ENCODE measurements at places on chromosomes 12 and 14.

DNA sequence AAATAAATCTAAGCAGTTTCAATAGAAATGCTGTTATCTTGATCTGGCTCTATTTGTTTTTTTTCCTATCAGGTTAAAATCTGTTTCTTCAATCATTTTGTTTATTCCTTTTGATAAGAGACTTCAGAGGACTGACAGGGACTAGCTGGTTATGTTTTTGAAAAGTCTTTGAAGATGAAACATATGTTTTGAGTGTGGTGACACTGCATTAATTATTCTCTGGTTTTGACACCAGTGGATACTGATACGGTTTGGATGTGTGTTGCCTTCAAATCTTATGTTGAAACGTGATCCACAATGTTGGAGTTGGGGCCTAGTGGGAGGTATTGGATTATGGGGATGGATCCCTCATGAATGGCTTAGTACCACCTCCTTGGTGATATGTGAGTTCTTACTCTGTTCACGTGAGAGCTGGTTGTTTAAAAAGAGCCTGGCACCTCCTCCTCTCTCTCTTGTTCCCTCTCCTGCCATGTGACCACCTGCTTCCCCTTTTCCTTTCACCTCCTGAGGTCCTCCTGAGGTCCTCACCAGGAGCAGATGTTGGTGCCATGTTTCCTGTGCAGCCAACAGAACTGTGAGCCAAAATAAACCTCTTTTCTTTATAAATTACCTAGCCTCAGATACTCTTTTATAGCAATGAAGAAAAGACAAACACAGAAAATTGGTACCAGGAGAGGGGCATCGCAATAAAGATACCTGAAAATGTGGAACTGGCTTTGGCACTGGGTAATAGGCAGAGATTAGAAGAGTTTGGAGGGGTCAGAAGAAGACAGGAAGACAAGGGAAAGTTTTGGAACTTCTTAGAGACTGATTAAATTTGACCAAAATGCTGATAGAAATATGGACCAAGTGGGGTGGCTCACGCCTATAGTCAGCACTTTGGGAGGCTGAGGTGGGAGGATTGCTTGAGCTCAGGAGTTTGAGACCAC lies 23.0 kb downstream of the RASSF3 start:
- no peak for DNase-seq

- DNase-seq: no peak
Measured at GRCh38 chr12:109492371-109492770, 14.9 kb downstream of the UBE3B start.

DNA sequence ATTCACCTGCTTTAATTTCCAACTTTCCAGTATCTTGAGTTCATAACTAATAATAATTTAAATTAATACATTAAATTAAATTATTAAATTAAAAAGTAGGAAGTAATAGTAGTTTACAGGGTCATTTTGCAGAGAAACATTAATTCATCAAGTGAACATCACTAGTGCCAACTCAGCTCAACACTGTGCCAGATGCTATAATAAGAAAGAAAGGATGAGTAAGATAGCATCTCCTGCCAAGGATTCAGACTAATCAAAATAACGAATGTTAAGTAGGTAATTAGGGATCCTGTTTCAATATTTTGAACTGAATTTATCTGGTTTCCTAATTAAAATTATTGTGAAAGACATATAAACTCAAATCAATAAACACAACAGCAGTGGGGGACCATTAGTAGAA lies 596.7 kb downstream of the SLC6A15 start:
- DNase-seq: no peak

DNA sequence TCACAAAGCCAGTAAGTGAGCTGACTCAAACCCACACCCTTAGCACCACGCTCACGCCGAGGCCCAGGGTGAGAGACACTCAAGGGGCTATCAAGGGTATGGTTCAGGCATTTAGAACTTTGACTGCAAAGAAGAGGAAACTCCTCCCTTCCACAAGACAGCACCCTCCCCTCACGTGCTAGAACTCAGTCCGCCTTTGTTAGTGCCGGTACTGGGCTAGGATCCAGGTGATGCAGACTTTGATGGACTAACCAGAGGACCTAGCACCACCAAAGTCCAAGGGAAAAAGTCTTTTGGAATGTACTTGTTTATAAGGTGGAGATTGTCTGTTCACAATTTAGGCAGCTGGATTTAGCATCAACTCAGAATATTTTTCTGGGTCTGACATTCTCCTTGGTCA lies 33.7 kb downstream of the VWF start:
- no peak for DNase-seq

GRCh38 chr12:25695574-25695973 lies 142.5 kb upstream of the LMNTD1 start:
- no peak for DNase-seq

DNA sequence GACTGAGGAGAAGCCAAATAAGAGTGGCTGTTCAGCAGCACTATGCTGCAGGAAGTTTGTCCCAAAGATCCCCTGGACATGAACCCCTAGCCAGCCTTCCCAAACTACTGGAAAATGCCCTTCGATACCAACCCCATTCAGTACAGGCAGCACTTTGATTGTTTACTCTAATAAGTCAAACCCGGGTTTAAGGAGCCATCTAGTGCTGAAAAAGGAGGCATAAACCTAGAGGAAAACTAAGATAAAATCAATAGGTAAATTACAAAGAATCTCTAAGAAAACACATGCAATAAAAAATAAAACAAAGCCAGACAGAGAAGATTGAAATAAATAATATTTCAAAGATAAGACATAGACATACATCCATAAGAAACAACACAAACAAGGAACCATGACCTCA lies 771.6 kb downstream of the RPS29 start:
- no peak for DNase-seq

DNA sequence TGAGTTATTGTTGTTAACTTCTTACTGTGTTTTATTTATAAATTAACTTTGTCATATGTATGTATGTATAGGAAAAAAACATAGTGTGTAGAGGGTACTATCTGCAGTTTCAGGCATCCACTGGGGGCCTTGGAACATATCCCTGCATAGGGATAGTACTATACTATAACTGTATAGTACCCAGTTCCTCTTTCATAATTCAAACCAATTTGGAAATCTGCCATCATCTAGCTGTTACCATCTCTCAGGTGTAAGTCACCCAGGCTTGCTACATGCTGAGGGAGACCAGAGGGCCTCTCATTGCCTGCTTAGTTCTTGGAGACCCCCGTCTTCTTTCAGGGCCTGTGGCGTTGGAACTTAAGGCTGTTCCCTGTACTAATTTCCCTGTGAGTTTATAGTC lies 12.9 kb upstream of the DCD start:
- no peak for DNase-seq

- DNase-seq: no peak
Measured at GRCh38 chr12:117853600-117853999, 115.2 kb downstream of the KSR2 start.

- no peak for DNase-seq
Measured at GRCh38 chr12:75764091-75764841, 252.9 kb upstream of the KRR1 start.

DNA sequence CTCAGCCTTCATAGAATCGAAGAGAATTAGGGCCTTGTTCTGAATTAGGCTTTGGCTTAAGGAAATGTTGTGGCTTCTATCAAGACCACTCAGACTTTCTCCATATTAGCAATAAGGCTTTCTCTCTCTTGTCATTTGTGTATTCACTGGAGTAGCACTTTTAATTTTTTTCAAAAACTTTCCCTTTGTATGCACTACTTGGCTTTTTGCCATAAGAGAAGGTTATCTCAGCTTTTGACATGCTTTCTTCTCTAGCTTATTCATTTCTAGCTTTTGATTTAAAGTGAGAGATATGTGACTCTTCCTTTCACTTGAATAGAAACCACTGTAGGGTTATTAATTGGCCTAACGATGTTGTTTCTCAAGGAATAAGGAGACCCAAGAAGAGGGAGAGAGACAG lies 244.2 kb downstream of the GPHN start:
- no peak for DNase-seq

- no peak for DNase-seq
Measured at GRCh38 chr14:99146616-99147365, 125.2 kb downstream of the BCL11B start.

DNA sequence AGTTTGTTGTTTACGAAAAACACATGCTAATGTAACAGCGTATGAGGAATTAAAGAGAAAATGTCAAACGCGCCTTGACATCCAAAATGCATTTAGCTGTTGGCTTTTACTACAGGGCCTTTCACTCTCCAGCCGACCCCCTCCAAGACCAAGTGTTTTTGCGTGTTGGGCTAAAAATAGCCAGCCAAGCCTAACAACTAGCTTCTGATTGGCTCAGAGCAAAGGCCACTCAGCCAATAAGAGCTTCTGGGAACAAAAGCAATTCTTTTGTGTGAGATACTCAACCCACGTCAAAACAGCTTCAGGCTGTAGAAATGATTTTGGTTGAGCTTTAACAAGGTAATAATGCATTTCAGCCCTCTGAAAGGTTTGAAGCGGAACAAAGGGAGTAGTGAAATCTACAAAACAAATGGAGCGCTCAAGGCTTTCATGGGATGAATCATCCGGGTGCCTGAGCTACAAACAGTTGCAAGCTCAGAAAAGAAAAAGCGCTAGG lies 198.7 kb upstream of the DCN start:
- peak; percentile 77 for DNase-seq

DNA sequence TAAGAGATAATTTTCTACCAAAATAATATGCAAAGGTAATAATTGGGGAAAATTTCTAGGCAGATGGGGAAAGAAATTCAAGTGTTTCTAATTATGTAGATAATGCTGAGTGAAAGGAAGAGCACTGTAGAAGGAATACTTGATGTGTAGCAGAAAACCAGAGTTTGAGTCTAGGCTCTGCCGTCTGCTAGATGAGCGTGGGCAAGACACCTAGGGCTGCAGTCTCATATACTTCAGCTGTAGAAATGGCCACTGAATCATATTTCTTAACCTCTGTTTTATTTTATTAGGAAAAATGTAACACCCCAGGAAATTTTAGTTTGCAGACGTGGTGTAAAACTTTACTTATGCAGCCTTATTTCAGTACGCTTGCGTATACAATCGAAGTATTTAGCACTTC lies 59.8 kb upstream of the SLC38A2 start:
- DNase-seq: no peak

DNA sequence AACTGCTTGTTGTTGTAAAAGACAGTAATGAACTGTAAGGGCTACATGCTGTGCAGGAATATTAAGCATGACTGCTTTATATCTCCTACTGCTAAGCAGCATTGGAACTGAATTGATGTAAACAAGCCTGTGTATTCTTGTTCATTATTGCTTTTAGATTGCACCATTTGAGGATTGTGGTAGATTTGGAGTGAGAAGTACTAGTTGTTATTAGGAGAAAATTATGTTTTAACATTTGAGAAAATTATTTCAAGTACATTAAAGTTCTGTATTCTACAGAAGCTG lies 212.7 kb downstream of the ERC1 start:
- no peak for DNase-seq

DNA sequence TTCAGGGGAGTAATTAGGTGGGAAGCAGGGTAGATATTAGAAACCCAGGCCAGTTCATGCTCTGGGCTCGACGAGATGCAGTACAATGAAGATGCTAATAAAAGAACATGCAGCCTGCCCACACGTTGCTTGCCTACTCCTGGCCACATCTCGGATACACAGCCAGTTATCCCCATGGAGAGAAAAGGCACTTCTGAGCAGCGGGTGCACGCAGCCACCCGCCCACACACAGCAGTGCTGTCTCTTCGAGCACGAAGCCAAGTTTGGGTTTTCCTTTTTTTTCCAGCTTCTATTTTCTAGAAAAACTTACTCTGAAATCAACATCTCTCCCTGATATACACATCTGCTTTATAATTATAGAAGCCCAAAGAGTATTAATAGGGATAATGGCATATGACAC lies 85.7 kb downstream of the CIT start:
- no peak for DNase-seq

- no peak for DNase-seq
Measured at GRCh38 chr12:116924558-116925453, 14.1 kb downstream of the FBXW8 start.

DNA sequence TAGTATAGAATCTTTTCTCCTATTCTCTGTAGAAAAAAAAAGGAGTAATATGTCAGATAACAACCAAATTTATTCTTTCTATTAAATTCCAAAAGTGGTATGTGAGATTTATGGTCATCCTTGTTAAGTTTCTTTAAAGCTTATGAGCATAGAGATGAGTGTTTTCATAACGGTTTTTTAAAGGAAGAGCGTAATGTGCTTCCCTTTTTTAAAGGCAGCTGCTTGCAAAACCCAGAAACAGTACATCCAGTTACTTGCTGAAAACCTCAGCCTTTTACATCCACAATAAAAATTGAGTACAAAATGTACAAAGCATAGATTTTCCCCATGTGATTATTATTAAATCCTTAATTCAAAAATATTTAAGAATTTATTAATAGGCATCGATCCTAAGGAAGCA lies 53.6 kb upstream of the CD163 start:
- no peak for DNase-seq

- no peak for DNase-seq
Measured at GRCh38 chr12:63752841-63753240, 26.9 kb upstream of the RXYLT1 start.

GRCh38 chr14:76946753-76947077 lies 81.8 kb downstream of the IRF2BPL start:
- no peak for DNase-seq

DNA sequence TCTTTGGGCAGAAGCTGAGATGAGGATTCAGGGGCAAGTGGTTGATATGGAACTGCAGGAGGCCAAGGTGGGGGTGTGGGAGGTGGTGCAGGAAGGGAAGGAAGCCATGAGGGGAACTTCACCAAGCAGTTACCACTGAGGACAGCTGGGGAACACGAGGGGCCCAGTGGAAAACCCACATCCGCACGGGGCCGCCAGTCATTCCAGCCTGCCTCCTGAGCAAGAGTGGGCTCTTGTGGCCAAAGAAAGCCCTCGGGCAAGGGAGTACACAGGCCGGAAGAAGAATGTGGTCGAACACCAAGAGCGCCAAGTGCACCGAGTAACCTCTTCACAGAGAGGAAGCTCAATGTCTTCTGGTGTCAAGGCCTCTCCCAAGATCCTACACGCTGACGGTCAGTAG lies 252.2 kb upstream of the FOXN3 start:
- no peak for DNase-seq

DNA sequence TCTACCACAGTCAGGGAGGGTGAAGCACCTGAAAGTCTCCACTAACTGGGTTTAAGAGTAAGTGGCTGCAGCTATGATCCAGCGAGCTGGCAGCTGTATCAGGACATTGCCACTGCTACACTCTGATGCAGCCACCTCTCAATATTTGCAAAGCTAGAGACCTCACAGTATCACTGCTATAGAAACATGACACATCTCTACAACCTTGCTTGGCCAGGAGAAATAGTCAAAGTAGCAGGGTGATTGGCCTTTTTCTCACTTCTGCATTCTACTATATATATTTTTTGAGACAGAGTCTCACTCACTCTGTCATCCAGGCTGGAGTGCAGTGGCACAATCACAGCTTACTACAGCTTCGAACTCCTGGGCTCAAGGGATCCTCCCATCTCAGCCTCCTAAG lies 9.3 kb upstream of the FMNL3 start:
- no peak for DNase-seq

- no peak for DNase-seq
Measured at GRCh38 chr14:99616832-99617800, 13.1 kb upstream of the CCDC85C start.

GRCh38 chr12:43222796-43223195 lies 329.2 kb downstream of the ADAMTS20 start:
- DNase-seq: no peak
